ENCODE measurements at places on chromosomes 6 and 20.

GRCh38 chr20:62409931-62410745 is 3.1 kb upstream of the CABLES2 start:
- peak; percentile 53 for DNase-seq

GRCh38 chr20:40754339-40754943 is 65.4 kb upstream of the MAFB start:
- DNase-seq: no peak

DNA sequence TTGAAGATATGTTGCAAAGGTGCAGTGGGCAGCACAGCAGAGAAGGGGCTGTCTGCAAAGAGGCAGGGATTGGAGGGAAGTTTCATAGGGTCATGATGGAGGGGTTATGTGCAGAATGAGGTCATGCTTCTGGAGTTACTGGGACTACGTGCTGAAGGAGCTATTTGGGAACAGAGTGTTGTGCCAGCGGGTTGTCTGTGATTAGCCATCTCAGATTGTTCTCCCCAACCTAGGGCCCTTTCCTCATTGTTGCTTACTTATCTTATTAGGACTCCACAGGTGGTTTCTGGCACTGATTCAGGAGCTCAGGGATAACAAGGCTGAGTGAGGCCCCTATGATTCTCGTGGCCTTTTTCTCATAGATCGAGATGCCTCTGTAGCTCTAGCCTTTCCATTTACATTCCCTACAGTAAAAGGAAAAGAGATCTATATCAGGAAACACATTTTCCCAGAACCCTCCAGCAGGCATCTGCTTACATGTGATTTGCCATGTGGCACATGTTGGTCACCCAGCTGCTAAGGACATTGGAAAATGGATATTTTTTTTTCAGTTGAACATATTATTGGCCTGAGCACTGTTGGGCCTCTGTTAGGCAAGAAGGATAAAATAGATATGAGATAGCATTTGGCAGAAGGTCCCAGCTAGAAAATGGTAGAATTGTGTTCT is 429.6 kb upstream of the PLCB4 start:
- no peak for DNase-seq

DNA sequence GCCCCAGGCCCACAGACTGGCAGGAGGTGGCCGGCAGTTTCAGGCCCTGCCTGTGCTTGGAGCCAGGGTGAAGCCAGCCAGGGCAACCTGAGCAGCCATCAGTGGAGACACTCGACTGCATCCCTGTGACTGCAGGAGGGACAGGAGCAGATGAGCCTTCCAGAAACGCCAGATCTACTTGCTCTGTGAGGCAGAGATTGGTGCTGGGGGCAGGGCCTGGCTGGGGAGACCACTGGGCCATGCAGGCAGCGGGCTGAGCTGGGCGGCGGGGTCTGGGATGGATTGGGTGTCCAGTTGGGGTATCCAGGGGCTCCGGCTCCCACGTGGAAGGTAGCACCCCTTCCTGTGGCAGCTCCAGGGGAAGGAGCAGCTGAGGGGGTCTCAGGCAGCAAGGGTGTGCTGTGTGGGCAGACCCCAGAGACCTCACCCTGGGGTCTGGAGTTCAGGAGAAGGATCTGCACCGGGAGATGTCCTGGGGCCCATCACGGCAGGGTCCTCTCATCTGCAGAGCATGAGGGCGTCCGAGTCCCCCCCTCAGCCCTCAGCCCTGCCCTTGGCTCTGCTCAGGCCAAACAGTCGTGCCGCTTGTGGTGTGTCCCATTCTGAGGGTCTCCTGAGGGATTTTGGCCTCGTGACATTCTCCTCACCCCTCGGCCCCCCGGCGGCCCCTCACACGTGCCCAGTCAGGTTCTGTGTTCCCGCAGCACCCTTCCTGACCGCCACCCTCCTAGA is 334.9 kb downstream of the TAF4 start:
- DNase-seq: no peak

- DNase-seq: no peak
These were observed 2.1 kb upstream of the PTCHD4 start for GRCh38 chr6:48113130-48113529.

DNA sequence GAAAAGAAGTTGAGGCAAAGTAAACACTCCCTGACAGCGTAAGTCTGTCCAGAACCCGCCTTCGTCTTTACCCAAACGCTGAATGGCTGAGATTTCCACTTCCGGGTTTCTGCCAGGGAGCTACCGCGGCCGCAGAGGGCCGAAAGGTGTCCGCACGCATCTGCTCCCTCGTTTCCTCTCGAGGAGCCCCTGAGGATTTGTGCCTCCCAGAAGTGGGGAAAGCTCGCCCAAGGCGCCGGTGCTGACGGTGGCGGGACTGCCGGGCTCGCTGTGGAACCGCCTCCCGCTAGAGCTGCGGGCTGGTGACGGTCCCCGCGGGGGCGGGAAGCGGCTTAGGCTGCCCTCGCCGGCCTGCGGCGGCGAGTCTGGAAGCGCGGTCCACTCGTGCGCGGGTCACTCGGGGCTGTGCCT is 1760.2 kb upstream of the DEFB115 start:
- DNase-seq: peak; percentile 3

DNA sequence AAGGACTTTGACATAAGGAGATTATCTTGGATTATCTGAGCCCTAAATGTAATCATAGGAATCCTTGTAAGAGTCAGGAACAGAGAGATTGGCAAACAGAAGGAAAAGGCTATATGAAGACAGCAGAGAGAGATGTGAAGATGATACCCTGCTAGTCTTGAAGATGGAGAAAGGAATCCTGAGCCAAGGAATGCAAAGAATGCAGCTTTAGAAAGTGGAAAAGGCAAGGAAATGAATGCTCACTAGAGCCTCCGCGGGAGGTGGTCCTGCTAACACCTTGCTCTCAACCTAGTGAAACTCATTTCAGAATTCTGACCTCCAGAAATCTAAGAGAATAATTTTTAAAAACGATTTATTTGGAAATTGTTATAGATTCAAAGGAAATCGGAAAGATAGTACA is 117.1 kb downstream of the TBXT start:
- DNase-seq: no peak

DNA sequence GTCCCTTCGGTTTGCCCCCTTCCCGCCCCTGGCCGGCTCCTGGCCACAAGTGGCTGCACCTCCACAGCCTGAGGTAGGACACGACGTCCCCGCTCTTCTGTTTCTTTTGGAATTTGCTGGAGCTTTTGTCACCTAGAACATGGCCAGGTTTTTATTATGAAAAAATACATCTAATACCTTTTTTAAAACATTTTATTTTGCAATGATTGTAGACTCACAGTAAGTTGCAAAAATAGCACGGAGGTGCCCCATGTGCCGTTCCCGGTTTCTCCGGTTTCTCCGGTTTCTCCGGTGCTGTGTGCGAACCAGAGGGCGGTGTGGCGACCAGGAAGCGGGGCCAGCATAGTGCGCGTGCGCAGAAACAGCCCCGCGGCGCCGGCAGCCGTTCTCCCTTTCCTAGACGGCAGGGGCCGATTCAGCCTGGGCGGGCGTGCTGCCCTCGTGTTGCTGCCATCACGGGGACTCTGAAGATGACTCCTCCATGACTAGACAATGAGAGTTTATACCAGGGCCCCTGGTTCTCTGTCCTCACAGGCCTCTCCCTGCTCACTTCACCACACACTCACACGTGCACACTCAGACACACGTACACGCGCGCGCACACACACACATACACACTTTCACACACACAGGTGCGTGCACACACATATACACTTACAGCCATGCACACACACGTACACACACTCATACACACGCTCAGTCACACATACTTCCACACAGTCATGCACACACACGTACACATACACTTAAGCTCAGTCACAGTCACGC is 102.1 kb downstream of the TMEM242 start:
- peak; percentile 93 for DNase-seq

GRCh38 chr6:155510879-155511278 is 55.2 kb upstream of the NOX3 start:
- DNase-seq: peak; percentile 72

DNA sequence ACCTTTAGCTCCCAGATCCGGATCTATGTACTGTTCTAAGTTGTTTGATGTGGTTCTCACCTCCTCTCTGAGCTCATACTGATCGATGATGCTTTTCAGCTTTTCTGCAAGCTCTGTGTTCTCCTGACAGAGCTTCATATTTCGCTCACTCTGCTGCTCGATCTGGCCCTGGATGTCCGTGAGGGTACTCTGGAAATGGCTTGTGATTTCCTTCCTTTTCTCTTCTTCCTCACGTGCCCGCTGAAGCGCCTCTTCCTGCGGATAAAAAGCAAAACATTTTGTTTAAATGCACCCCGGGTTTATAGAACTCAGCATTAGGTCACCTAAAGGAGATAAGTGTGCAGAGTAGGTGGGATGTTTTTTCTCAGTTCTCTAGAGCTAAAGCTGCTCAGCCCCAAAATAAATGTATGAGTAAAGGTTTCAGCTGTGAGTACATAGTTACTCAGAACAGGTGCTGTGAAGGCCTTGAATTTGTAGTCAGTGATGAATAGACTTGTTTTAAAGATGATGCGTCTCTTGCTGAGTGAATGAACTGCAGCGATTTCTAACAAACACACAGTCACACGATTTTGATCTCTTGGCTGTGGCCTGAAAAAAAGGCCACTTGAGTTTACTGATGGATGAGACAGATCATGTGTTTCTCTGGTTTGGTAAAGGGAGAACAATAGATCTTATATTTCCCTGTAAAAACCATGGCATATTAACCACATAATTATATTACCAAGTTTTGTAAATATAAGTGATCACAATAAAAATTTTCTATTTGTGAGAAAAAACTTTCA is 29.1 kb downstream of the TXLNB start:
- no peak for DNase-seq

All from suppressor macrophage treated with lipopolysaccharide for 1 hour (primary cell).